ENCODE measurements at places on chromosomes 7 and 10. TPM values are rescaled to one million over a fixed set of nuclear protein-coding genes. Genes with fewer than 3 reads are reported as not detected.

The GNGT1 gene
- total RNA-seq = 0.95 TPM

The POLR2J3 gene
- total RNA-seq = 46.1 TPM

The PON3 gene
- total RNA-seq = 3.7 TPM

The AFAP1L2 gene
- 32.6 TPM for total RNA-seq

The SEC31B gene
- total RNA-seq = 7.0 TPM

The EEF1AKMT2 gene
- 65.9 TPM for total RNA-seq

The CYP26C1 gene
- not detected for total RNA-seq

The ZNF804B gene
- total RNA-seq = 1.2 TPM

The CALML5 gene
- total RNA-seq = not detected

The PILRA gene
- total RNA-seq = 2.2 TPM

The VSTM4 gene
- 60.2 TPM for total RNA-seq

The KCNIP2 gene
- total RNA-seq = 2.4 TPM

The MYO1G gene
- total RNA-seq = 1.8 TPM

The SLC29A4 gene
- total RNA-seq = 2.7 TPM

The UNCX gene
- not detected for total RNA-seq

The RET gene
- total RNA-seq = 2.7 TPM

The FAM13C gene
- 34.5 TPM for total RNA-seq

The AOAH gene
- 7.1 TPM for total RNA-seq

The CACNB2 gene
- total RNA-seq = 40.4 TPM

The EBLN1 gene
- not detected for total RNA-seq

The LAMB1 gene
- 323 TPM for total RNA-seq

The PRDX3 gene
- 162 TPM for total RNA-seq

The CTBP2 gene
- total RNA-seq = 45.3 TPM

The HYAL4 gene
- total RNA-seq = not detected

The SOSTDC1 gene
- 25.6 TPM for total RNA-seq

The ACADSB gene
- total RNA-seq = 24.0 TPM

The AGR3 gene
- total RNA-seq = 16.8 TPM

The CRYGN gene
- total RNA-seq = 0.16 TPM

Measured in urinary bladder (tissue), 4 donors.